Activated naive CD8-positive, alpha-beta T cell treated with anti-CD3 and anti-CD28 coated beads, Interleukin-2, amount 50 U/mL, for 16 hours (primary cell): ENCODE measurements at places on chromosomes 5 and 9.

DNA sequence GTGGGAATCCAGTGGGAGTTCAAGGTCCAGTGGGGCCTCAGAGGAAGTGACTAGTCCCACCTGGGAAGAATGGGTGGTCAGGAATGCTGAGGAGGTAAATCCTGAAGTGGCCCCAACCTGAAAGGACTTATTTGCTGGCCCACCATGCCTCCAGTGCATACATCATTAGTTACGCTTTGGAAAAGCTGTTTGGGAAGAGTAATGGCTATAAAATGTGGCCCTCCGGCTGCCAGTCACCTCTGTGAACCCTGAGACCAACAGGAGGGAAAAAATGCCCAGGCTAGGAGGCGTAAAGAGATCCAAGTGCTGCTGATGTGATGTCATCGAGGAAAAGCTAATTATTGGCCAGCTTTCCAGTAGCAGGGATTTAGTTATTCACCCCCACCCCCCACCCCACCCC, 2.7 kb upstream of the SLC26A2 start:
- DNase-seq, result no peak

DNA sequence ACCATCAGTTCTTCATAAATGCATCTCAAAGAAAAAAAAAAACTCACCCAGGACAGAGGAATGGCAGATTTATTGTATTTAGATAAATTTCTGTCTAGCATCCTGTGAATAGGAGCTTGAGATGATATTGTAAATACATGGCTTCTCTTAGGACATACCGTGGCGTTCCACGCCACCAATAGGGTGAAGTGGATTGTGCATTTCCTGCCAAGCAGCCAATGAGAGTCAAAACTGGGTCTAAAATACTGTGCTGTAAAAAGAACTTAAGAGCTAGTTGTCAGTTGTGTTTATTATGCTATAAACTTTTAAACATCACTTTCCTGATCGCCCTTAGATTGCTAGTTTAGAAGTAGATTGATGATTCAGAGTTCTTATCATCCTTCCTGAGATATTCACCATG, 20.9 kb upstream of the TRPM6 start:
- DNase-seq, result no peak

DNA sequence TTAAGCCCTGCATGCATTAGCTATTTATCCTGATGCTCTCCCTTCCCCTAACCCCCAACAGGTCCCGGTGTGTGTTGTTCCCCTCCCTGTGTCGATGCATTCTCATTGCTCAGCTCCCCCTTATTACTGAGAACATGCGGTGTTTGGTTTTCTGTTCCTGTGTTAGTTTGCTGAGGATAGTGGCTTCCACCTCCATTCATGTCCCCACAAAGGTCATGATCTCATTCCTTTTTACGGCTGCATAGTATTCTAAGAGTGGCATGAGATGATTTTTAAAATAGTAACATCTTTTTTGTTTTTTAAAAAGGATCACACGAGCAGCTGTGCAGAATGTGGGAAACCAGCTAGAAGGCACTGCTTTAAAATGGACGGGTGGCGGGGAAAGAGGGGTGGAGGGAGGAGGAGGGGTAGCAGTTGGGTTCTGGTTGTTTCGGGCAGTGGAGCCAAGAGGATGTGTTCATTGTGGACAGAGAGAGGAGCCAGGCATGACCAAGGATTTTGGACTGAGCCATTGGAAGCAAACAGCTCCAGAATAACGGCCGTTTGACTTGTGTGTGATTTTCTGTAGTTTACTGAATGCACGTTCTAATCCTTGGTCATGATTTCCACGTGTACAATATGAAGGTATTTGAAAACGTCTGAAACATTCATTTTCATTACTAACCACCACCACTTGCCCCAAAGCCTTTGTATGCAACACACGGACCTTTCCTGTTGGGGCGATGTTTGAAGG, 1.7 kb upstream of the TENT4A start:
- no peak for DNase-seq

DNA sequence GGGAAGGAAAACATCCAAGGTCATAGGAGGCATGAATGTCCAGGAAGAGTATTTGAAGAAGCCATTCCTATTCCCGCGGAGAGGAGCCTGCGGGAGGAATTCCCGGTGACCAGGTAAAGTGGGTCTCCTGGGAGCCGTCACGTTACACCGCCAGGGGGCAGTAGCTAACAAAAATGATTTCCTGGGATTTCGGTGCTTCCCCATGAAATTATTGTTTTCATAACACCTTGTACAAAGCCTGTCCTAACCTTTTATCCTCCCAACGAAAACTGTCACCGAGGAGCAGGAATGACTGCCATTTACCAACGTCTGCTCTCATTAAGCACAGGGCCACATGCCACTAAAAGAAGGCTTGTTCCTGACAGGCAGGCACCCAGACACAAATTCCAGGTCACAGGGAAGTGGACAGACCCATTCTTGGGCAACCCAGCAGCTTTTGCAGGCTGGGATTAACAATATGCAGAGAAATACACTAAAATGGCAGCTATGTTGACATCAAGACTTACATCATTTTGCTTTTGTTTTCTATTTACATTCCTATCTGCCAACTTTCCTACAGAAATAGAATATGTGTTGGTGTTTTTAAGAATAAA, 41.2 kb upstream of the CTSL start:
- DNase-seq, result no peak

DNA sequence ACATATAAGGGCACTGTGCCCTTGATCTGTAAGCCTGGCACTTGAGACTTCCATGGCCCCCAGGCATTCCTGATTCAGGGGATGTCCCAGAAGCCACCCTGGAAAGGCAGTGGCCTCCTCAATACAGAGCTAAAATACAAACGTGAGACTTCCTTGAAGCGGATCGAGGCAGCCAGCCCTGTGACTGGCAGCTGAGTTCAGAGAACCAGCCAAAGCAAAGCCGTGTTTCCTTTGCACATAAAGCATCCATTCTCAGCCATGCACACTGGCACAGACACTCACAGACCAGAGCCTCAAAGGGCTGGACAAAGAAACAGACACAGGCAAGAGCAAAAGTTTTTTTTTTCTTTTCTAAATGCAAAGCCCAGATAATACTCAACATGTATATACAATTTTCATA, 18.8 kb upstream of the CPEB4 start:
- DNase-seq, result no peak

DNA sequence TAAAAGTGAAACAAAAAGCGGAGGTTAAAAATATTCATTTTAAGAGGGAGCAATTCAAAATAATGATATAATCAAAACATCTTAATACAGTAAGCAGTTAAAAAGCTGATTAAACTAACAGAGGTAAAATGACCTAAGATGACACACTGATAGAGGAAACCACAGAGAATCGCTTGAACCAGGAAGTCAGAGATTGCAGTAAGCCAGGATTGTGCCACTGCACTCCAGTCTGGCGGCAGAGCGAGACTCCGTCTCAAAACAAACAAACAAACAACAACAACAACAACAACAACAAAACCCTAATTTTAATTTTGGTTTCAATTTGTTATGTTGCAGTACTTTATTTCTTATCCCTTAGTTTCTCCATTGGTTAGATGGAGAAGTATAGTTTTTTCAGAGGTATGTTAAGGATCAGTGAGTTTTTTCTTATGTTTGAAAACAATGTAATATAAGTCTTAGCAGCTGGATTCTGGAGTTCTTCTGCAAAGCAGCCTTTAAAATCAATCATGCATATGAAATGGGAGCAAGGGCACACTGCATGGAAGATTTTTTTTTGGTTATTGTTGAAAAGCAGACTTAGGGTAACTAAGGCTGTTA, 58.5 kb downstream of the MLANA start:
- DNase-seq, result no peak

DNA sequence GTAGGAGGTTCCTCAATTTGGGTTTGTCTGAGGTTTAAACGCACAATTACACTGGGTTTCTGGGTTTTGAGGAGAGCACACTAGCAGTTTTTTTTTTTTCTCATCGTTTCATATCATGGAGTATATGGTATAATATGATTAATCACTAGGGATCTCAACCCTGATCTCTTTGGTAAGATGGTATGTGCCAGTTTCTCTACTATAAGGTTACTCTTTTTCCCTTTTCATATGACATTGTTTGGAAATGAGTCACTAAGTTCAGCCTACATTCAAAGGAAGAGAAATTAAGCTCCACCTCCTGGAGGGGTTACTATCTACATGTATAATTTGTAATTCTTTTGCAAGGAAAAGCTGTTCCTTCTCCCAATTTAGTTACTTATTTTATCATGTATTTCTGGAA, 35.2 kb downstream of the MTRR start:
- no peak for DNase-seq

GRCh38 chr5:113246361-113246870, 188.4 kb downstream of the TSSK1B start:
- DNase-seq, result no peak

DNA sequence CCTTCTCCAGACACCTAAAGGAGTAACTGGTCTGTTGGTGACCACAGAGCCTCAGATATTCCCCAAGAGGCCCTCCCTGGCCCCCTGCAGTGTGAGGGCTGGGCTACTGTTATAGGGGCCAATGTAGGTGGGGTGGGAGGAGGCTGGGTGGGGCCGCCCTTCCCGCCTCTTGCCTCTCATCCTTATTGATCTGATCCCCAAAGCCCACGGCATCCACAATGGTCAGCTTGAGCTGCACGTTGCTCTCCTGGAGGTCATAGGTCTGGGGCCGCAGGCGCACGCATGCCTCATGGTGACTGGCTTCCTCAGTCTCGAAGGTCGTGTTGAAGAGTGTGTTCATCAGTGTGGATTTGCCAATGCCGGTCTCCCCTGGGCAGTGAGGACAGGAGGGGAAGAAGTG, 13.0 kb downstream of the SEPTIN8 start:
- no peak for DNase-seq

- no peak for DNase-seq
Observed at GRCh38 chr5:150108711-150109514, 22.6 kb upstream of the CSF1R start.

DNA sequence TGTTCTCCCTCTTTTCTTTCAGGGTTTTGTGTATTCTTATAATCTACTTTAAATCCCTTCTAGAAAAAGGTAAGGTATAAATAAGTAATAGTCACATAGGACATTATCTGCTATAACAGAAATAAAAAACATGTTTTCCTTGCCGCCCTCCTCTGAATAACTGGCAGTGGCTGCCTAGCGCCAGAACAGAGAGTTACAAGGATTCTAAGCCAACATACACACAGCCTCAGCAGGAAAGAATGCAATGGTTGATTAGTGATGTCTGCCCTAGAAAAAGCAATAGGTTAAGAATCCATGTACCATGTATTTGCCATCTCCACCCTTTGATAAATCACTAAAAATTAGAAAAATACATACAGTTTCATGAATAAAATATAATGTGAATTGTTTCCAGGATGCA, 4.9 kb downstream of the MED27 start:
- DNase-seq, result no peak

DNA sequence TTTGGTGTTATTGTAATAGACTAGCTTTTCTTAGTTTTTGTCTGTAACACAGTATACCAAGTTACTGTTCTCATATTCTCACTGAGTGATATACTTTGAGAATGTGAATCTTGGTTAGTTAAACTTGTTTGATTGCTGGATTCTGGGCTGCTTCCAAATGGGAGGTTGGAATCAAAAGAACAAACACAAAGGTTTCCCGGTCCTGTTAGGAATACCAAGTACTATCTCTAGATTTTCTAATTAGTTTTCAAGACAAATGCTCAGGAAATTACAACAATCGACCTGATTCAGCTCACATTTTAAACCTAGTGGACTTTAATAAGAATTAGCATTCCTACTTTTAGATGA, 244.3 kb downstream of the CSNK1G3 start:
- DNase-seq, result no peak

DNA sequence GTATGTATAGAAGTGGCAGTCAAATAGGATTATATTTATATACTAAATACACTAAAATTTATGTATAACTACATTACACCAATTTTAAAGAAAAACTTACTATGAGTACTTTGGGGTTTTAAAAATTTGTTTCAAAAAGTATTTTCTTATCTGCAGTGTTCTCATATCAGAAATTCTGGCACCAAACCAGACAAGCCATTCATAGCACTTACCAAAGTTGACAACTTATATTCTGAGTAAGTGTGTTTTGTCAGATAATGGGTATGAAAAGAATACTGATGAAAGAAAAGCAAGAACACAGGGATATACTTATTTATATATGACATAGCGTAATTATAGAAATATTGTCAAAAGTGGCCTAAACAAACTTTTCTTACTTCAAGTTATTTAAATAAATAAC, 67.5 kb downstream of the SPEF2 start:
- DNase-seq, result no peak

DNA sequence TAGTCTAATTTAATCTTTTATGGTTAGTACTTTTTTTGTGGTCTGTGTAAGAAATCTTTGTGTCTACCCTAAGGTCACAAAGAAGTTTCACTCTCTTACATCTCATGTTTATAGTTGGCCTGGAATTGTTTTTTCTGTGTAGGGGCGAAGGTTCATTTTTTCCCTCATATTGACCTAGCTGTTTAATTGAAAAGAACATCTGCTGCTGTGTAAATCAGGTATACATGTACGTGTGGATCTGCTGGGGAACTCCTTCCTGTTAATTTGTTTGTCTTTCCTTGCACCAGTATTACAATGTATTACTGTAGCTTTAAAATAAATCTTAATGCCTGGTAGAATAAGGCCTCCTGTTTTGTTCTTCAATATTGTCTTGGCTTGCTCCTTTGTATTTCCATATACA, 37.8 kb downstream of the EXOSC2 start:
- no peak for DNase-seq

GRCh38 chr5:142825378-142826089, 55.4 kb downstream of the ARHGAP26 start:
- DNase-seq, result no peak

GRCh38 chr9:78971540-78971939, 600.2 kb upstream of the TLE4 start:
- DNase-seq, result no peak

GRCh38 chr5:25262221-25262620, 617.4 kb upstream of the CDH10 start:
- DNase-seq, result no peak

DNA sequence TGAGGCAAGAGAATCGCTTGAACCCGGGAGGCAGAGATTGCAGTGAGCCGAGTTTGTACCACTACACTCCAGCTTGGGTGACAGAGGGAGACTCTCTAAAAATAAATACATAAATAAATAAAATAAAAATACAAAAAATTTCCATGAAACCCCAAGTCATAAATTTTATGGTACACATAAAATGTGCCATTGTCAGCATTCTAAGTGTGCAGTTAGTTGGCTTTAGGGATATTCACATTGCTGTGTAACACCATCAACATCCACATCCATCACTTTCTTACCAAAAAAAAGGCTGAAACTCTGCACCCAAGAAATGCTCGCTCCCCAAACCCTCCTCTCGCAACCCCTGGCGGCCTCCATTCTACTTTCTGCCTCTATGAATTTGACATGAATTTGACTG, 135.2 kb downstream of the GAPVD1 start:
- DNase-seq, result no peak
